ENCODE measurements at places on chromosomes 6 and 20.

GRCh38 chr6:170212956-170213636 is 77.8 kb downstream of the DLL1 start:
- no peak for DNase-seq

- peak; percentile 69 for DNase-seq
Measured at GRCh38 chr20:35991142-35991771, 22.9 kb downstream of the CNBD2 start.

DNA sequence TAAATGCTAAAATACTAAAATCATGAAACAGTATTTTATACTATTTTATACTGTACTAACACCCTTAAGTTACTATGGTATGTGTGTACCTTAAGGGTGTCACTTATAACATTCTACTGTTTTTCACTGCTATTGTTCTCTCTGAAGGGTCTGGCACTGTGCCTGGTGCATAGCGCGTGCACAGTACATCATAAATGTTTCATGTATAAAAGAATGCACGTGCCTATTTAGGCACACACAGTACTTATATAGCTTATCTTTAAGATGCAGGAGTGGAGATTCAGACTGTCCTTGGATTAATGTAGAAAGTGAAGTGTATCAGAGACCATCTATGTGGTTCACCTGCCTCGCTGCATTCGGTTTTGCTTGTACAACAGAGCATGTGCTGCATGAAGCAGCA is 64.0 kb upstream of the SGK1 start:
- DNase-seq, result no peak

DNA sequence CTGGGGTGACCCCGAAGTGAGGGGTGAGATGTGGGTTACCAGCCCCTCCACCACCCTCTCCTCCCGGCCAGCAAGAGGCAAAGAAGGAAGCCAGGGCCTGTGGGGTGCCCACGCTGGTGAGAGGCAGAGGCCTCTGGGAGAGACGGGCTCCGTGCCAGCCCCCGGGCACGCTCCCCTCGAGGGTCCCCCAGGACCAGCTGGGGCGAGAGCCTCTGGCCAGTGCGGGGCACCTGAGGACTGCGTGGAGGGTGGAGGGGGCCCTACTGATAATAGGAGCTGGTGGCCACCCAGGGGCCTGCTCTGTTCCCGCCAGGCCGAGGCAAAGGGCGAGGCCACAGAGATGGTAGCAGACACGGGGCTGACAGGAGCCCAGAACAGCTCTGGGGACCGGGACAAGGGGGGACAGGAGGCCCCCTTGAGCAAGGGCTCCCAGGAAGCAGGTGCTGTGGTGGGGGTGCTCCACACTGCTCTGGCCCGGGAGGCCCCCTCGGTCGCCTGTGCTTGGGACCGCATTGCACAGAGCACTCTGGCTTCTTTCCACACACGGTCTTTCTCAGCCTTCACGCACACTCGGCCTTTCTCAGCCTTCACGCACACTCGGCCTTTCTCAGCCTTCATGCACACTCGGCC is 226.9 kb downstream of the TTLL2 start:
- no peak for DNase-seq

GRCh38 chr6:68468244-68468884 is 166.7 kb upstream of the ADGRB3 start:
- DNase-seq, result peak; percentile 39
